ENCODE measurements at places on chromosomes 7 and 10.
A peak's percentile ranks its signal among the peaks of the same experiment; 100 is the strongest.

- no peaks in the 10 kb centered on the region for H3K27me3 ChIP-seq
- H3K36me3 ChIP-seq: peaks cover 15% of the 10 kb centered on the region
- H3K4me1 ChIP-seq: no peaks in the 10 kb centered on the region
- no peak overlapping the region for H3K4me3 ChIP-seq
- no peak for DNase-seq
Observed at GRCh38 chr10:132336064-132336746, 4.2 kb downstream of the LRRC27 start.

DNA sequence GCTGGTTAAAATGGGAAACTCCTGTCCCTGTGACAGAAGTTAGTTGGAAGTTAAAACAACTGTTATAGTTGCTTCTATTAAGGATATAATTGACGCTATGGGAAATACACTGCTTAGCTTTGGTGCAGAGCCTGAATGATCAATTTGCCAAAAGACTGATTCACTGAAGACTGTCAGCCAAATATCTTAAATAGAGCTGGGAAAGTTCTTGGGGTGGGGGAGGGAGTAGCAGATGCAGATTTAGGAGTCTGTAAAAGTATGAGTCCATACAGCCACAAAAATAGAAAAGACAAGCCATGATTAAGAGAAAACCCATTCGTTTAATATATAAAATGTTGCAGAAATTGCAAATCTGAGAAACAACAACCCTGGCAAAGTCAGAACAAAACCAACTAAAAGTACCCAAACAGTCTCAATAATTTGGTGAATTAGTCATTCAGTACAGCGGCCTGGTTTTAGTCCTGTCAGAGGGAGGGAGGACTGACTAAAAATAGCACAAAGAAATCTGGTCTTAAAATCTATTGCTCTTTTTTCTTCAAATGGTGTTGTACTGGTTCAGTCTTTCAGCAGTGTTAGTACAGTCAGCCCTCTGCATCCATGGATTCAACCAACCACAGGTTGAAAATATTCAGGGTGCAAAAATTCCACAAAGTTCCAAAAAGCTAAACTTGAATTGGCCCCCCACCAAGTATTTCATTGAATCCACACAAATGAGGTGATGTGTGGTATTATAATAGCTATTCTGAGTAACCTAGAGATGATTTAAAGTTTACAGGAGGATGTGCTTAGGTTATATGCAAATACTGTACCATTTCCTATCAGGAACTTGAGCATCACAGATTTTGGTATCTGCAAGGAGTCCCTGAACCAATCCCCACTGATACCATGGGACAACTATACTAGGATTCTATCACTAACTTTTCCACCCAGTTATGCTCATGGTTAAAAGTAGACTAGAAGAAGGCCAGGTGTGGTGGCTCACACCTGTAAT is 30.0 kb downstream of the STK17A start:
- H3K27ac ChIP-seq: no peak overlapping the region
- peak; percentile 61 for DNase-seq
- H3K36me3 ChIP-seq: peaks cover 33% of the 10 kb centered on the region
- H3K4me1 ChIP-seq: peaks cover 15% of the 10 kb centered on the region
- no peak overlapping the region for H3K4me3 ChIP-seq

GRCh38 chr10:22335173-22335933 is 9.9 kb upstream of the SPAG6 start:
- no peaks in the 10 kb centered on the region for H3K4me1 ChIP-seq
- H3K4me3 ChIP-seq: peak overlapping the region; percentile 30
- peaks cover 55% of the 10 kb centered on the region for H3K27me3 ChIP-seq
- no peaks in the 10 kb centered on the region for H3K36me3 ChIP-seq
- no peak overlapping the region for H3K27ac ChIP-seq

GRCh38 chr7:28686418-28686800 is 271.7 kb downstream of the TRIL start:
- no peaks in the 10 kb centered on the region for H3K27me3 ChIP-seq
- H3K4me3 ChIP-seq: peak overlapping the region; percentile 45
- DNase-seq: peak; percentile 79
- peaks cover 4% of the 10 kb centered on the region for H3K4me1 ChIP-seq

DNA sequence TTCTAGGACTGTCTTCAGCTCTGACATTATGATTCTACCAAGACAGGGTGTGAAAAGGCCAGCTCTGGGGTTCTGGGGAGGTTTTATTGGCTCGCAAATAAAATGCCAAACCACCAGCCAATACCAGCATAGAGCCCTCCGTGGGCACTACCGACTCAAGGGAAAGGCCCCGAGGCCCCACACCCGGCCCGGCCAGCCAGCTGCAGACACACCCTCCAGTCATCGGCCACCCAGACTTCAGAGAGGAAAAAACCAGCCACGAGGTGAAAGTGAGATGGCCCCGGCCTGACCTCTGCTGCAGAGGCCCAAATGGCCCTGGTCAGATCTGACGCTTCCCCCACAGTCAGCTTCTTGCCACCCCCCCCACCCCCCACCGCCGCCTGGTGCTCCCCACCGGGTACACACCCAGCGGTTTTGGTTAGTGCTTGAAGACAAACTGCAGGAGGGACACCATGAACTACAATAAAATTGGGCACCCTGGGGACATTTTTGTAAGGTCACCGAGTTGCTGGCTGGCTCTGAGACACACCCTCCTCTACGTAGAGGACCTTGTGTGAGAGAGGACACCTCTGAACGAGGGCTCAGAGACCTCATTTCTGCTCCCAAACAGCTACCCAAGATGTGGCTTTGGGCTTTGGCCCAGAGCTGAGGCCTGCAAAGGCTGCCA is 79.9 kb downstream of the PRKAG2 start:
- no peak overlapping the region for H3K27ac ChIP-seq
- DNase-seq: no peak
- H3K4me3 ChIP-seq: no peak overlapping the region
- peaks cover 12% of the 10 kb centered on the region for H3K27me3 ChIP-seq

GRCh38 chr10:11237571-11237970 is 219.9 kb downstream of the CELF2 start:
- H3K36me3 ChIP-seq: no peaks in the 10 kb centered on the region
- H3K27ac ChIP-seq: no peak overlapping the region
- H3K27me3 ChIP-seq: no peaks in the 10 kb centered on the region
- H3K4me1 ChIP-seq: peaks cover under 1% of the 10 kb centered on the region
- H3K4me3 ChIP-seq: no peak overlapping the region

- 0 out of 2 replicates have a peak, but pooled peaks cover 3% of the 10 kb centered on the region for H3K4me1 ChIP-seq
- no peak overlapping the region for H3K4me3 ChIP-seq
- DNase-seq: no peak
Observed at GRCh38 chr10:126045861-126046260, 149.5 kb downstream of the FANK1 start.

DNA sequence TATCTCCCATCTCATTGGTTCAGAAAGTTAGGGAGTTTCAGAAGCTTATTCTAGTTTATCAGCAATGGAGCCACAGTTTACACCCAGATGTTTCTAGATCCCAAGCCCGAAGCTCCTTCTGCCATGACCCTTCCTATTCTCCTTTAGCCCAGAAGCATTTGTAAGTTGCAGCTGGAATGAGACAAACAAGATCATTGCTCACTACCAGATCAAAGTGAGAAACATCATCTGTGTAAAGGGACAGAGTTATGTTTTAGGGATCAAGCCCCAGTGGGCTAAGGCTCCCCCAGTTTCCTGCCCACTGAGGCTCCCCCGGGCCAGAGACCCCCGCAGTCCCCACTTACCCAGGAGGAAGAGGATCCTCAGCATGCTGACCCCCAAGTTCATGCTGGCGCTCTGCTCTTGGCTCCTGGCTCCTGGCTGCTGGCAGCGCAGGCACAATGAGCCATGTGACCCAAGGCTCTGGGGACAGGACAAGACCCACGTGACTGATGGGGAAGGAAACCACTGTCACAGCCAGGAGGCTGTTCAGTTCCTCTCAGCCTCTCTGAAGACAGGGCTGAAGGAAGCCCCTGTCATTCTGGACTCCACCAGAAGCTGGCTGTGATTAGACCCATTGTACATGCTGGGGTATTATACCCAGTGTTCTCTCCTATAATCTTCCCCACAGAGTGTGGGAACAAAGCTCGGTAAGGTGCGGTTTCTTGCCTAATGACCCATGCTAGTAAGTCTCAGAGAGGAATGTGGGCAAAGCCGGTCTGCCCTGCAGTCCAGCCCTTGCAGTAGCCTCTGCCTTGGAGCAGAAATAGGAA is at the start of gene TMEM273:
TMEM273 (minus strand) TSS at position 442 of the 812 bp plus-strand sequence; CDS start at position 387, 55 bp downstream.
- peaks cover 2% of the 10 kb centered on the region for H3K27me3 ChIP-seq
- H3K4me1 ChIP-seq: no peaks in the 10 kb centered on the region
- no peak within 1 kb of the TSS for H3K27ac ChIP-seq

DNA sequence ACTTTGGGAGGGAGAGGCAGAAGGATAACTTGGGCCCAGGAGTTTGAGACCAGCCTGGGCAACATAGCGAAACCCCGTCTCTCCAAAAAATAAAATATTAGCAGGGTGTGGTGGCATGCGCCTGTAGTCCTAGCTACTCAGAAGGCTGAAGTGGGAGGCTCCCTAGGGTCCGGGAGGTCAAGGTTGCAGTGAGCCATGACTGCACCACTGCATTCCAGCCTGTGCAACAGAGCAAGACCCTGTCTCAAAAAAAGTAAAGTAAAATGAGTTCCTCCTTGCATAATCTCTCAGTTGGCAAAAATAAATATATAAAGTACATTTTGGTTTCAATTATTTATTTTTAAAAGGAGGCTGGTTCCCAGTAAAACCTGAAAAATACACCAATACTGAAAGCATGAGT is 11.8 kb downstream of the NANOS1 start:
- H3K27ac ChIP-seq: no peak overlapping the region
- H3K36me3 ChIP-seq: peaks cover 75% of the 10 kb centered on the region
- no peak for DNase-seq

GRCh38 chr7:99833289-99833877 is 5.6 kb downstream of the CYP3A43 start:
- H3K27ac ChIP-seq: no peak overlapping the region
- DNase-seq: no peak
- no peaks in the 10 kb centered on the region for H3K4me1 ChIP-seq
- H3K36me3 ChIP-seq: no peaks in the 10 kb centered on the region
- peaks cover 3% of the 10 kb centered on the region for H3K27me3 ChIP-seq

GRCh38 chr7:15397922-15398760 is 163.7 kb downstream of the AGMO start:
- no peak overlapping the region for H3K4me3 ChIP-seq
- H3K4me1 ChIP-seq: no peaks in the 10 kb centered on the region
- DNase-seq: no peak
- H3K27me3 ChIP-seq: no peaks in the 10 kb centered on the region

GRCh38 chr7:115066050-115066449 is 144.2 kb downstream of the MDFIC start:
- H3K27me3 ChIP-seq: no peaks in the 10 kb centered on the region
- H3K27ac ChIP-seq: no peak overlapping the region
- H3K4me3 ChIP-seq: no peak overlapping the region
- no peaks in the 10 kb centered on the region for H3K36me3 ChIP-seq

GRCh38 chr7:151179946-151180345 is 7.1 kb downstream of the ASB10 start:
- H3K4me3 ChIP-seq: no peak overlapping the region
- no peaks in the 10 kb centered on the region for H3K36me3 ChIP-seq
- H3K4me1 ChIP-seq: no peaks in the 10 kb centered on the region
- peaks cover 76% of the 10 kb centered on the region for H3K27me3 ChIP-seq

- H3K36me3 ChIP-seq: no peaks in the 10 kb centered on the region
- peaks cover 11% of the 10 kb centered on the region for H3K4me1 ChIP-seq
- no peak overlapping the region for H3K27ac ChIP-seq
- H3K4me3 ChIP-seq: no peak overlapping the region
Observed at GRCh38 chr10:47121336-47121735, 178.7 kb upstream of the GDF10 start.

DNA sequence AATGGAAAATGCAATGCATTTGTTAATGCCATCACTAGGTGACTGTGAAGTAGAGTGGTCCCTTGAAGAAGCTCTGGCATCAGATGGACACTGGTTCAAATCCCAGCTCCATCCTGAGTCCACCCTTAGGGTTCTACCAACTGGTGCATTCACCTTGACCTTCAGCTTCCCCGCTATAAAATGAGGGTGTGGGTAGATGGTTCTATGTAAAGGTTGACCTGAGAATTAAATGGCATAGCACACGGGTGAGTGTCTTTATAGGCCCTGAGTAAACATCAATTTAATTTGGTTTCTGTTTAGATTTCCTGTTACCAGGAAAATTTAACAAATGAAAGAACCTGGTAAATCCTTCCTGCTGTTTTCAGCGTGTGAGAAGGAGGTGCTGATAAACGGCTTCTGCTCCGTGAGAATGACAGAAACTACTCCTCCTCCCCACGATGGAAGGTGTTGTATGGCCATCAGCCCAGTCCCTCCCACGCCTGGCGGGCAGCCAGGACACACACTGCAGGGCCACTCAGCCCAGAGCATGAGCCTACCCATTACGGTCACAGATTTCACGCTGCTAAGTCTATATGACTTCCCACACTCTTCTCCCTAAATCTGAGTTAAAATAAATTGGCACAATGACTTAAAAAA is 210.1 kb downstream of the TNS3 start:
- no peak overlapping the region for H3K27ac ChIP-seq
- peaks cover 12% of the 10 kb centered on the region for H3K4me1 ChIP-seq
- no peak overlapping the region for H3K4me3 ChIP-seq
- DNase-seq: peak; percentile 65
- H3K36me3 ChIP-seq: peaks cover 30% of the 10 kb centered on the region
- H3K27me3 ChIP-seq: no peaks in the 10 kb centered on the region

- no peak overlapping the region for H3K4me3 ChIP-seq
- peaks cover 1% of the 10 kb centered on the region for H3K4me1 ChIP-seq
Observed at GRCh38 chr7:80923211-80923612, 4.4 kb upstream of the SEMA3C start.

DNA sequence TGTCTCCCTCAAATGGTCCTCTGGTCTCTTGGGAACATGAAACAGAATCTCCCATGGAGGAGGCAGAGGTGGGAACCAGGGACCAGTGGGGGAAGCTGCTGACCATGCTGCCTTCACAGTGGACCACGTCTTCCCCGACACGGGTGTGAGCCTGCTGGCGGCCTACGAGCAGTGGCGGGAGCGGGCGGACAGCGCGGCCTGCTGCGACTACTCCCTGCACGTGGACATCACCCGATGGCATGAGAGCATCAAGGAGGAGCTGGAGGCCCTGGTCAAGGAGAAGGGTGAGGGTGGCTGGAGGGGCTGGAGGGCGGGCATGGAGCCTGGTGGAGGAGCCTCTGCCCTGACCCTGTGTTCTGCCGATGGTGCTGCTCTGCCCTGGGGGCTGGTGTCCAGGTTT is 8.0 kb downstream of the DPYSL4 start:
- no peaks in the 10 kb centered on the region for H3K4me1 ChIP-seq
- H3K36me3 ChIP-seq: peaks cover 34% of the 10 kb centered on the region
- no peak overlapping the region for H3K4me3 ChIP-seq
- no peaks in the 10 kb centered on the region for H3K27me3 ChIP-seq

GRCh38 chr10:60883187-60883586 is 60.8 kb downstream of the RHOBTB1 start:
- H3K4me3 ChIP-seq: no peak overlapping the region
- H3K4me1 ChIP-seq: no peaks in the 10 kb centered on the region
- H3K27me3 ChIP-seq: no peaks in the 10 kb centered on the region
- DNase-seq: peak; percentile 24
- H3K36me3 ChIP-seq: peaks cover 35% of the 10 kb centered on the region

GRCh38 chr7:129886818-129887186 is 66.0 kb downstream of the UBE2H start:
- H3K27me3 ChIP-seq: no peaks in the 10 kb centered on the region
- DNase-seq: no peak
- no peak overlapping the region for H3K4me3 ChIP-seq
- peaks cover 13% of the 10 kb centered on the region for H3K36me3 ChIP-seq
- H3K27ac ChIP-seq: no peak overlapping the region

- no peak overlapping the region for H3K4me3 ChIP-seq
- no peaks in the 10 kb centered on the region for H3K36me3 ChIP-seq
- H3K27me3 ChIP-seq: peaks cover 16% of the 10 kb centered on the region
- no peak overlapping the region for H3K27ac ChIP-seq
- no peak for DNase-seq
Observed at GRCh38 chr10:43113201-43114087, 24.8 kb upstream of the CSGALNACT2 start.

All from IMR-90 (cell line).